NCI-H2171 (cell line): ENCODE measurements at places on chromosomes 5 and 9.

DNA sequence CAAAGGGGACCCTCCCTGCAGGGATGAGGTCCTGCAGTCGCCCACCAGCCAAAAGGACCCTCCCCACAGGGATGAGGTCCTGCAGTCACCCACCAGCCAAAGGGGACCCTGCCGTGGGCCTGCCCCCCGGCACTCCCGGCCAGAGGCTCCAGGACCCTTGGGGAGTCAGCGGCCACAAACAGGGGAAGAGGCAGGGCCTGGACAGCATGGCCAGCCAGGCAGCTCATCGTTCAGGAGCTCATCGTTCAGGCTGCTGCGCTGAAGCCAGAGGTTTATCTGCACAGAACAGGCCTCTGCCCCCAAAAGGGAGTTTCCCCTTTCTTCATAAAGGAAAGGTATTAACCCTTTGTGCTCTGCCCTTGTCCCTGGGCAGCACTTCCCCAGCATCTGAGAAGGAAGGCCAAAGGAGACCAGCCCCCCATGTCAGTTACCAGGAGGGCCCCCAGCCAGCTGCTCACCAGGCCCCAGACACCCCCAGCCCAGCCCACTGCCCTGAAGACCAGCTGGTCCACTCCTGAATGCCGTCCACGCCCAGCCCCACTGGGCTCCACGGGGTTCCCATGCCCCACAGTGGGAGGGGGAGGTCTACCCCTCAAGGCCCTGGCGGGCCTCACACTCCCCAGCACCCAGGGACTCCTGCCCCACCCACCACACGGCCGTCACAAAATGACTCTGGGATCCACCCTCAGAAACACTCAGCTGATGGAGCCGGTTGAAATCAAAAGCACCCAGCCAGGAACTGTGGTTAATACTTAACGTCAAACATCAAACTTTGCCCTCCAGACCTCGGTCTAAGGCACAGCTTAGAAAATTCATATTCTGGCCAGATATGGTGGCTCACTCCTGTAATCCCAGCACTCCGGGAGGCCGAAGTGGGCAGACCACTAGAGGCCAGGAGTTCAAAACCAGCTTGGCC, 6.3 kb downstream of the SLC12A7 start:
- no peak for DNase-seq

DNA sequence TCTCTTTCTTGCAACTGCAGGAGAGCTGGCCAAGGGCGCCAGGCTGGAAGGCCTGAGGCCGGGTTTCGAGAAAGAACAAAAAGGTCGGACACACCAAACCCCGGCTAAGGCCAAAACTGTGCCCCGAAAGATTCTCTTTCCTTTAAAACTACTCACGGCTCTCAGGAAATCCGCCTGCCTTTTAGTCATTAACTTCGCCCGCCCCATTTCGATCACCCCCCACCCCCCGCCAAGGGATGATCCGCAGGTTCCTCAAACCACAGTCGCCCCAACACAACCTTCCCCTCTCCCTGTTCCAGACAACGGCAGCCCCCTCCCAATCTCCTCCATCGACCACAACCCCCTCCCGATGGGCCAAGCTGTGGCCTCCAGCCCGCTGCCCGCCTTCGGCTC, 536 bp downstream of the FEM1C start:
- no peak for DNase-seq

DNA sequence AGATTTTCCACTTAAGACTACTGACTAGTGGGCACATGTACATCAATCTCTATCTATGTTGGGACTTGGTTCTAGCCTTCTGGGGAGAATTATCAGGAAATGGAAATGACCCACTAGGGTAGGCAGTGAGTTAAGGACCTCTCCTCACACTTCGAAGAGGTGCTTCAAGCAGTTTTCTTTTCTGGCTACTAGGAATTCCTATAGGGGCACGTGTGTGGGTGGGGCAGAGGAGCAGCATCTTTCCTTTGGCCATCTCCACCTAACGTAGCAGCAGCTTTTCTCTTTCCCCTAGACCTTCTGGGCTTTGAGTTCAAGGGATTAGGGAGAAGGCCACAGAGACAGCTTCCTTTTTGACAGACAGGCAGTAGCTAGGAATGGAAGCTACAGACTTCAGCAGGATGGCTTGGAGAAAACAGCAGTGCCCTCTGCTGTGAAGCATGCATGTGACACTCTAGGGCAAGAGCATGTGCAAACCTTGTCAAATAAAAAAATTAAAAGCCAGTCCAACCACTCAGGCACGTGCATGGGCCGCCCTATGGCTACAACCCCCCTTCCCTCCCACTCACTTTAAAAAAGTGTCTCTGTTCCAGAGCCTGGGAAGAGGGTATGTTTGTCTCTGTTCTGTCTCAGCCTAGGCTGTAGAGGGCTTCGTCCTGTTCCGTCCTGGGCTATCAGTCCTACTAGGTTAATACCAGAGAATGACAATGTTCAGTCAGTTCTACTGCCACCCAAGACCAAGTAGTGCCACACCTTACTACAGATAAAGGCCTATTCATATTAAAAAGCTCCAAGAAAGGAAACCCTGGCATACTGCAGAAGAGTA, 8.7 kb upstream of the GFRA3 start:
- DNase-seq, result no peak

- peak; percentile 57 for DNase-seq
Observed at GRCh38 chr5:56233230-56233629, at the start of gene ANKRD55. Gene ANKRD55, minus strand, starts transcription at chr5:56233330. Its CDS starts 417 bp downstream, at chr5:56232913.

DNA sequence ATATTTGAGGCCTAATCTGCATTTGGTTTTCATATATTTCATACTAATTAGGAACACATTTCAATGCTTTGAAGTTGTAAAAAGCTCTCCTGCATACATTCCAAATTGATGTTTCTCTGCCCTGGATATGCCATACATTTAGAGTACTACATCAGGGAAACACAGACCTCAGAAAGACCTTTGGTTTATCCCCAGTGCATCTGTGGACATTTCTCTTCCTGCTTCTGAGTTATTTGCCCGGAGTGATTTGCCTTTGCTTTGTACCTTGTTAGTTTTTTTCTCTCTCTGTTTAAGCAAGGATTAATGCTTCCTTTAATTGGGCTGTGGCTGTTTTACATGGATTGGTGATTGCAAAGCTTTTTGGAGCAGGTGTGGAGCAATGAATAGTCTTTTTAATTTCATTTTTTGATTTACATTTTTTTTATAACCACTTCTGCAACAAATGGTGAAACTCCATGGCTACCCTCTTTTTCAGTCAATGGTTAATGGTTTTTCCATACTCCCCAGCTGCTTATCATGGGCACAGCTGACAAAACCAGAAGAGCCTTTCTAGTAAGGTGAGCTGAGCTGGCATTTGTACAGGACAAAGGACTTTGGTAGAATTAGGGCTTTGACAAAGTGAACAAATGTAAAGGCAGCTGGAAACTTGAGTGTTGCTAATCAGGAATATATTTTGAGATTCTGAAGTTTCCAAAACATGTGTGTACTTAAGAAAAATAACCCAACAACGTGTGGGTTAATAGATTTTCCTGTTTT, 54.2 kb downstream of the ZSWIM6 start:
- no peak for DNase-seq

DNA sequence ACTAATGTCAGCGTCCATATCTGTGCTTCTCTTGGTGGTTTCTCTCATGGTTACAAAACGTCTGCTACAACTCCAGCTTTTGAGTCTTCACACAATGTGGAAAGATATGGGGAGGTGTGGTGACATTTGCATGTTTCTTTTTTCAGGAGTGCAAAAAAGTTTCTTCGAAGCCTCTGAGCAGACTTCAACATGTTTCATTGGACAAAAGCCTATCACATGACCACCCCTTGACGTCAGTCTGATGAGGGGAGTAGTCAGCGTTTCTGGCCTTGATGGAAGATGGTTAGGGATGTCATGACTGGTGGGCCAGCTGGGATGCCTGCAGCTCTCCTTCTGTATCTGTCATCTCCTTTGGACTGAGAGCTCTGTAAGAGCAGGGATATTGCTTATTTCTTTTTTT, 61.4 kb downstream of the PTPDC1 start:
- DNase-seq, result no peak

GRCh38 chr5:111703662-111704061, 53.3 kb downstream of the NREP start:
- DNase-seq, result no peak

DNA sequence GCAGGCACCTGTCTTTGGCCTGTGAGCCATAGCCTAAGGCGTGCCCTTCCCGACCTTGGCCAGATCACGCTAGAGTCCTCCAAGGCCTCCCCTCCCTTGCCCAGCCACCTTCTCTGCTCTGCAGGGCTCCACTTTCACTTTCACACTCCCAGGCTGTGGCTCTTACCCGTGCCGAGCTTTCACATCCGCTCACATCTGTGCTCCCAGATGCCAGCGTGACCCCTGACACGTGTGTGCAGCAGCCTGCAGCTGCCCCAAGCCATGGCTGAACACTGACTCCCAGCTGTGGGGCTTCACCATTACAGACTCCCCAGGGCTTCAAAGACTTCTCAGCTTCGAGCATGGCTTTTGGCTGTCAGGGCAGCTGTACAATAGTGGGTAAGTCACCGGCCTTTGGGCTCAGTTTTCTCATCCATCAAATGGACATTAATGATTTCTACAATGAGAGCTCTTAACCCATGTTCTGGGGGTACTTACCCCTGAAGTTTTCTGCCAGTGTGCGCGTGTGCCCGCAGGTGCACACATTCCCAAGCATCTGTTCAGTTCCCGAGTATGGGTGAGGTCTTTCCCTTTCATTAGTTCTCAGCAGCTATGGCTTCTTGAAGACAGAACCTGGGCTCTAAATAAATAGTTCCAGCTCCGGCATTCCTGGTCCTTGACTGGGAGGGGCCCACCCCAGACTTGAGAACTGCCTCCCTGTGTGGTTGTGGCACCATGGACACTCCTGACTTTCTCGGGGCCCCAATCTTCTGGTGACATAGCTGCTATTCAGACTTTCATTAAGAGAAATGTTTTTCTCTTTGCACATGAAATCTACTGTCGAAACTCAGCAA, 118.6 kb downstream of the RGS3 start:
- DNase-seq, result no peak

DNA sequence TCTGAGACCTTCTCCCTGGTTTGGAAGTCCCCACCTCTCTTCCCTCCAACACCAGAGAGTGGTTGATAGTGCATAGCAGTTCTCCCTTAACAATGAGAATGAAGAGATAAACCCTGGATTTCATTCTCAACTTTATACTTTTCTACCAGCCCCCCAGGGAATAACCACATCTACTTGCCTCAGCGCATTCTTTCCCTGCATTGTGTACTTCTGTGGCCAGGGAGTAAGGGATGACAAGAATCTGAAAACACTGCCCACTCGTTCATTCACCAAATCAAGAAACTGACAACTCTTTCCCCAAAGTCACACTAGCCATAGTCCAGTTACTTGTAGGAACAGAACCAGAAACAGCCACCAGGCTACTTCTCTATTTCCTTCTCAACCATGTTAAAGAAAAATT, 46.0 kb upstream of the SPIN1 start:
- DNase-seq, result no peak

DNA sequence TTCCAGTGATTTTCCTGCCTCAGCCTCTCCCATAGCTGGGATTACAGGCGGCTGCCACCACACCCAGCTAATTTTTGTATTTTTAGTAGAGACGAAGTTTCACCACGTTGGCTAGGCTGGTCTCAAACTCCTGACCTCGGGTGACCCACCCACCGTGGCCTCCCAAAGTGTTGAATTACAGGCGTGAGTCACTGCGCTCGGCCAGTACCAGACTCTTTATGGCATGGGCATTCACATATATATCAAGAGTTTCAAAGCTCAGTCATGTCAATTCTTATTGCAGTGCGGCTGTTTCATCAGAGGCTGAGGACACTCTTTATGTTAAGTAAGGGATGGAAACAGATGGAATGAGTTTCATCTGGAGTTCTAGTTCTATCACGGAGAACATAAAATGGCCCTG, 315.2 kb upstream of the CDH6 start:
- no peak for DNase-seq

DNA sequence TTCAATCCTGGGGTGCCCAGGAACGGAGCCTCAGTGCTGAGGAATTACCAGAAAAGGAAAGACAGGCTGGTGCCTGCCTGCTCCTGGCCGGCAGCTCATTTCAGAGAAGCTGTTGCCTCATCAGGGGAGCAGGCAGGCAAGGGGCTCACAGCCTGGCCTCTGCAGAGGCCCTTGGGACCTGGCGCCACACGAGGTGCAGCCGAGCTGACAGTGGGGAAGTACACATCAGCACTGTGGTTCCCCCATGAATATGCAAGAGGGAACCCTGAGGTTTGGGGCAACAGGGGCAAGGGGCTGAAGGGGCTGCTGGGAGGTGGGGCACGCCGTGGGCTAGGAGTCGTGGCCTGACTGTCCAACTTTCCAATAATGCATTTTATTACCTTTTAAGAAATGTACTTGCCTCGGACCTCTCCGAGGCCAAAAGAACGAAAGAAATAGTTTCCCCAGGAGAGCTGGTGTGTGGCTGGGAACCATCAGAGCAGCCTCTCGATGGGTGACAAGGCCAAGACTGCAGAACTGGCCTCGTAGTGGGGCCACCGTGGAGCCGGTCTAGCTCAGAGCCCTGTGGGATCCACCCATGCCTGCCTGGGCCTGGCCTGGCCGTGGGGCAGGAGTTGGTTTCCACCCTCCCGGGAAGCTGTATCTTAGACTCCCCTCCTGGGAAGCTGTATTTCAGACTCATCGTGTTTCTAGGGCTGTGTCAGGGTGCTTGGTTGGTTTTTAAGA, 198.6 kb downstream of the PAX5 start:
- no peak for DNase-seq

GRCh38 chr5:171436804-171437285, 17.4 kb downstream of the FGF18 start:
- DNase-seq, result no peak

GRCh38 chr9:19568946-19569345, 160.1 kb downstream of the ACER2 start:
- DNase-seq, result no peak

DNA sequence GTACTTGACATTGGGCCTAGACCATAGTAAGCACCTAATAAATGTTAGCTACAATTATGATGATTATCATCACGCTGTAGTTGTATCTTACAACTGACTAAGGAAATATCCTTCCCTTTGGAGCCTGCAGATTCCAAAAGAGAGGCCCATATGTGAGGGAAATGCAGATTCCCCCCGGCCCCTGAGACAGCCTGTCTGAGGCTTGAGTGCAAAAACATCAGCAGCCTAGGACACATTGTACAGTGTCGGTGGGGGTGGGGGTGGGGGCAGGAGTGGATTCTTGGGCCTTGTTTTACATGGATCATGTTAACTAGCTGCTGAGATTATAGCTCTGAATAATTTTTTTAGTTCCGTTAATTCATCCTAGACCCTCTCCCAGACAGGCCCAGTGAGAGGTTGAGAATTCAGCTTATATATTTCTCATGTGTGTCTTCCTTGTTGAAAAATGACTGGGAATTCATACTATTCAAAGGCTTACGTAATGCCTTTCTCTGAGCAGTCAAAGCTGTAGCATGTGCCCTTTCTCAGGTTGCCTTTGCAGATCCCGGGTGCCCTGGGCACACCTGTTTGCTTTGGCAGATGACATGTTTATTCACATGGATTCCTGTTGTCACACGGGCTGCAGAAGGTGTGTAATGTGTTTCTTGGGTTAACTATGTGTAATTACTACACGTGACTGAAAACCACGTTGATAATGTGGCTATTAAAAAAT, 262.8 kb downstream of the NR3C1 start:
- peak; percentile 51 for DNase-seq

GRCh38 chr9:117616431-117616831, 87.8 kb upstream of the TLR4 start:
- DNase-seq, result peak; percentile 63

GRCh38 chr5:140134277-140134935, 8.7 kb downstream of the IGIP start:
- no peak for DNase-seq
